ENCODE measurements at places on chromosomes 3 and 15. TPM values are rescaled to one million over a fixed set of nuclear protein-coding genes. Genes with fewer than 3 reads are reported as not detected.

The CLDN18 gene
- not detected for total RNA-seq

The TEX55 gene
- total RNA-seq: not detected

The DUOX1 gene
- not detected for total RNA-seq

The PLIN1 gene
- 0.51 TPM for total RNA-seq

The SPINK8 gene
- total RNA-seq: not detected

The KIF15 gene
- total RNA-seq: 3.8 TPM

The EHHADH gene
- 4.1 TPM for total RNA-seq

The WDR93 gene
- total RNA-seq: 0.17 TPM

The SLC9A9 gene
- 74.0 TPM for total RNA-seq

The ZNF774 gene
- 1.3 TPM for total RNA-seq

The ACSBG1 gene
- total RNA-seq: not detected

The TUSC7 gene
- total RNA-seq: not detected

The ZPLD1 gene
- 0.17 TPM for total RNA-seq

The AMIGO3 gene
- total RNA-seq: under 0.01 TPM

The FAM107A gene
- total RNA-seq: under 0.01 TPM

The EIF2A gene
- 128 TPM for total RNA-seq

The STX19 gene
- not detected for total RNA-seq

The TMEM40 gene
- total RNA-seq: not detected

The CYP1A2 gene
- total RNA-seq: not detected

The LARP6 gene
- total RNA-seq: 108 TPM

The RAB8B gene
- total RNA-seq: 111 TPM

The MYL3 gene
- total RNA-seq: 0.50 TPM

The IL17RE gene
- 0.99 TPM for total RNA-seq

The GDPGP1 gene
- 6.2 TPM for total RNA-seq

The P2RY14 gene
- total RNA-seq: not detected

The RAD51 gene
- total RNA-seq: 0.77 TPM

Data from fibroblast of lung (primary cell).